ENCODE measurements at places on chromosomes 1 and 21.

DNA sequence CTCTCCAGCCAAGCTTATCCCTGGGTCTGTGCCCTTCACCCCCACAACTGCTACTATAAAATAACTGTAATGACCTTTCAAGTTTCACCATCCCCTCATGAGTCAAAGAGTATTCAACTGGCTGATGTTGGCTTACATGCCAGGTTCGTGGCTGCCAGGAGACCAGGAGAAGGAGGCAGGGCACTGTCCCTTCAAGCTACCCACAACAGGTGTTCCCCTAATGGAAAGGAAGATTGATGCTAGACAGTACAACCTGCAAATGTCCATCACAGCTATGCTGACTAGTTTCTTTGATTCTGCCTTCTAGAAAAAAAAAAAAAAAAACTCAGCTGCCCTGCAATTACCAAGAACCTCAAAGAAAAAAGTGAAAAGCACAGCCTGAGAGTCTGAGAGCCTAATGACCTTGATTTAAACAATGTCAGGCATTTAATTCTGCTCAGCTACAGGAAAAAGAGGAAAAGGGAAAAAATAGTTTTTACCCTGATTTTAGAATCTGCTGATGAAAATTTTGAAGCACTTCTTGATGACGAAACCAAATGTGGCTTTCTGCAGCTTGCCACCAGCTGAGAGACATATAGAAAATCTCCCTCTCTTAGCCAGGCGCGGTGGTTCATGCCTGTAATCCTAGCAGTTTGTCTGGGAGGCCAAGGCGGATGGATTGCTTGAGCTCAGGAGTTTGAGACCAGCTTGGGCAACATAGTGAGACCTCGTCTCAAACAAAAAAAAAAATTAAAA is 82.7 kb upstream of the ROR1 start:
- DNase-seq: no peak

- DNase-seq: no peak
These were observed 198.5 kb upstream of the FMN2 start for GRCh38 chr1:239893127-239893731.

GRCh38 chr1:208149776-208150514 is 94.2 kb downstream of the PLXNA2 start:
- no peak for DNase-seq

DNA sequence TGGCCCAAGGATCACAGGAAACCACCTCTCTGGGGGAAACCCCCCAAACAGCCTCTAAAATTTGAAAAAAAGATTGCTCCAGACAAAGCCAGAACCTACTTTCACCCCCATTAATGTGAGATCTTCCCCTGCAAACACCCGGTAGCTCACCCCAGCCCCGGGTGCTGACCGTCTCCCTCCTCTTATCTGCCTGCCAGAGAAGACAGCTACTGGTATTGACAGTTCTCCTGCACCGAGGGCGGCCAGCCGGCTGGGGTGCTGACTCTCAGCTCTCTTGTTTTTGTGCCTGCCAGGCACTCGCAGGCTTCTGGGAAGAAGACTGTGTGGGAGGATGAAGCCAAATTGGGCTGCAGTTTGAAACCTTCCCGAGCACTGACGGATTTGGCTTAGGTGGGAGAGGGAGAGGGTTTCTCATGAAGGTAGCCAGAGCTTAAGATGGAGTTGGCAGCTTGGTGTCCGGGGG is 48.2 kb downstream of the RASSF5 start:
- no peak for DNase-seq

GRCh38 chr1:10753299-10753698 is 43.1 kb downstream of the CASZ1 start:
- no peak for DNase-seq

DNA sequence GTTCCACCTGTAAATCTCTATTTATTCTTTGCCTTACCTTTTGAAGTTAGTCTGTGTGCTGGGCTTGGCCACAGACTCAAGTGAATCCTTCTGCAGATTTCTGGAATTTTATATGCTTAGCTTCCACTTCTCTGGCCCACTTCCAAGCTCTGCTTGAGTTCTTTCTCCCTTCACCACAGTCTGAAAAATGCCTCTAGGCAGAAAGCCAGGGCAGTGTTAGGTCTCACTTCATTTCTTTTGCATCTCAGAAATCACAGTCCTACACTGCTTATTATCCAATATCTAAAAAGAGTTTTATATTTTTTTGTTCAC is 48.9 kb downstream of the INKA2 start:
- DNase-seq: no peak
